ENCODE measurements at places on chromosomes 12 and 14.

DNA sequence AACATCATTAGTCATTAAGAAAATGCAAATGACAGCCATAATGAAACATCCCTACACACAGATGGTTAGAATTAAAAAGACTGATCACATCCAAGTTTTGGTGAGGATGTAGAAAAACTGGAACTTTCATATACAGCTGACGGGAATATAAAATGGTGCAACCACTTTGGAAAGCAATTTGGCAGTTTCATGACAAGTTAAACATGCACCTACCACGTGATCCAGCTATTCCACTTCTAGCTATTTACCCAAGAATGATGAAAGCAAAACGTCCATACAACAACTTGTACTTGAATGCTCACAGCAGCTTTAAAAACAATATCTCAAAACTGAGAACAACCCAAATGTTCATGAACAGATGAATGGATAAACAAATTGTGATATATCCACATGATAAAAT, 77.9 kb upstream of the AVPR1A start:
- no peak for DNase-seq

GRCh38 chr12:69497308-69498026, 27.3 kb downstream of the FRS2 start:
- DNase-seq, result peak; percentile 22

GRCh38 chr14:32703183-32703621, 235.5 kb upstream of the NPAS3 start:
- no peak for DNase-seq

- DNase-seq, result no peak
These were observed 2.6 kb downstream of the PPP2R5C start for GRCh38 chr14:101763941-101764709.

DNA sequence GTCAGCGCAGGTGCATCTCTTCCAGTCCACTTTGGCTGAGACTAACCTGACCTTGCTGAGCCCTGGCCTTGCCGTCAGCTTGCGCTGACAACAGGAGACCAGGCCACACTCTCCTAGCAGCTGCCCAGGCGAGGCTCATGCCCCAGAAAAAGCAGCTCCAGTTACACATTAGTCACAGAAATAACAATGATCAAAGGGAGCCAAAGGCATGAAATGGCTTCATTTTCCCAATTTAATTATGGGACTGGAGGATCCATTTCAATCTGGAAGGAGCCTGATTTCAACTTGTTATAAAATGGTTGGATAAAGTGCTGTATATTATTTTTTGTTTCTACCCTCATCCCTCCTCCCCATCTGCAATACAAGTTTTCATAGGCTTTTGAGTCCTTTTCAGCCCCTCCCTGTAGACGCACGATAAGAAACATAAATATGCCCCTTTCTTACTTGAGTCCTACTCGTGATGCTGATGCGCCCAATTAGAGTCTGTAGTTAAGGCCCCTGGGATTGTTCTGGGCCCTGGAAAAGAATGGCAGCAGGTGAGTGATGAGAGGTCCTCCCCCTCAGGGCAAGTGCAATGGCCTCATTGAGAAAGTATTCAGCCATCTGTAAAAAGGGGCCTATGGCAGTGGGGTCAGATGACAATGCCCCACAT, 376.0 kb downstream of the C12orf75 start:
- no peak for DNase-seq

DNA sequence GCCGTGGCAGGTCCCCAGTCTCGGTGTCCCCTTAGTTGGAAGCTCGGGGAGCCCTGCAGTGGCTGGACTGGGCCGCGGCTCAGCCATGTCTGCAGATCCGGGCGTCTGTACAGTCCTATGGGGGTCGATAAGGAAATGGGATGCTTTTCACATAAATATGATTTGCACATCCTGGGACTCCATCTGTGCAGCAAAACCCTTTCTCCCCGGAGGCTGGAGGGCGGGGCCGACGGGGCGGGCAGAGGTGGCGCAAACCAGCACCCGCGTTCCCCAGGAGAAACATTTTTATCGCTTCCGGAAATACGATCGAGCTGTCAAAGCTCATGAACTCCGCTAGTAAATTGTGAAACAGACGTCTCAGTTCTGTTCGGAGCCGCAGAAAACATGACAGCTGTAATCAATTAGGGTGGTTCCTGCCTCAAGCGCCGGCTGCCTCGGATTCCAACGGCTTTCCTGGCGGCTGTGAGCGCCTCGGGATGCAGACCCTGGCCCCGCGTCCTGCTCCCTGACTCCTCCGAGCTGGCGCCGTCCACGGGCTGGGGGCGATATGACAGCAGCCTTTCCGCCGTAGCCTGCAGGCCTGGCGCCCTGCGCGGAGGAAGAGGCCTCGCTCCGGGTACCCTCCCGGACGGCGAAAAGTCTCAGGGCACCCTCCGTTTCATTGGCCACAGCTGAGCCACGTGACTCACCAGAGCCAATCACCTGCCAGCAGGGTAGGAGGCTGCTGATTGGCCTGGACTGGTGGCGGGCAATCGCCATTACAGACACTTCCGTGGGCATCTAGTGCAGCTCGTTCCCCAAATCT, 23.0 kb downstream of the DIO3 start:
- DNase-seq, result no peak

DNA sequence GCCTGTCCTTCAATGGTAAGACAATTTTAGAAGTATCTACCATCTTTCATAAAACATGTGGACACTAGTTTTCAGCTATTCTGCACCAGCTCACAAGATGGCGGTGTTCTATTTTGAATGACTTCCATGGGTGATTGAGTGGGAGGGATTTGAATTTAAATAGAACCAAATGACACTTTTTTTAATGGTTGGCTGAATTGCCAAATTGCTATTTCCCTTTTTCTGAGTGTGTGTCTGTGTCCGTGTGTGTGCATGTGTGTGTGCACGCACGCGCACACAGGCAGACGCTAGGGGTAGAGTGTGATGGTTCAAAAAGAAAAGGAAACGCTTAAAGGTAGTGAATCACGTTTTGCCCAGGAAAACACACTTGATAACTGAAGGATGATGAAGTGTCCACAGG, 362.6 kb downstream of the DAD1 start:
- peak; percentile 29 for DNase-seq

- DNase-seq, result no peak
These were observed 64.6 kb downstream of the SUSD6 start for GRCh38 chr14:69675877-69676416.

GRCh38 chr14:24310646-24311604, at the start of gene LTB4R:
LTB4R (plus strand) TSS chr14:24311502; CDS start chr14:24315652, 4,150 bp downstream.
- DNase-seq, result peak; percentile 77

DNA sequence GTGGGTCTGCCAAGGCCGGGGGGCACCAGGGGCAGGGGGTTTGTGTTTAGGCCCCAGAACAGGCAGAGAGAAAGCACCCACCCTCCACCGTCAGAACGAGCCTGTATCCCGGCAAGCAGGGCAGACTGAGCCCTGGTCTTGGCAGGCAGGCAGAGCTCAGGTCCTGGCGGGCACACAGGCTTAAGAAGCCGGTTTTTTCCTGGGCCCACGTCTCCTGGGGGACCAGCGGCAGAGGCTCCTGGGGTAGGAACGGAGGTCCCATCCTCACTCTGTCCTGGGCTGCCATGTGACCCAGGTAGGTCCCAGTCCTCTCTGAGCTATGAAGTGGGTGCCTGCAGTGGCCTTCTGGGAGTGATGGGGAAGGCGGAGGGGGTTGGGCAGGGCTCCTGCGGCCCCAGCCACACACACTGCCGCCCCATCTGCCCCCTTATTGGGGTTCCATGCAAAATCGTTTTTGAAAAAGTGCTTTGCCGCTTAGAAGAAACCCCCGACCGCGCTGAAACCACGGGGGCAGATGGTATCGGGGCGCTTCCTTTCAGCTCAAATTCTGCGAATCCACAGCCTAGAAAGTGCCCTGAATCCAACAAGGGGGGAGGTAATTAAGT, 24.2 kb downstream of the SH2B3 start:
- peak; percentile 85 for DNase-seq

DNA sequence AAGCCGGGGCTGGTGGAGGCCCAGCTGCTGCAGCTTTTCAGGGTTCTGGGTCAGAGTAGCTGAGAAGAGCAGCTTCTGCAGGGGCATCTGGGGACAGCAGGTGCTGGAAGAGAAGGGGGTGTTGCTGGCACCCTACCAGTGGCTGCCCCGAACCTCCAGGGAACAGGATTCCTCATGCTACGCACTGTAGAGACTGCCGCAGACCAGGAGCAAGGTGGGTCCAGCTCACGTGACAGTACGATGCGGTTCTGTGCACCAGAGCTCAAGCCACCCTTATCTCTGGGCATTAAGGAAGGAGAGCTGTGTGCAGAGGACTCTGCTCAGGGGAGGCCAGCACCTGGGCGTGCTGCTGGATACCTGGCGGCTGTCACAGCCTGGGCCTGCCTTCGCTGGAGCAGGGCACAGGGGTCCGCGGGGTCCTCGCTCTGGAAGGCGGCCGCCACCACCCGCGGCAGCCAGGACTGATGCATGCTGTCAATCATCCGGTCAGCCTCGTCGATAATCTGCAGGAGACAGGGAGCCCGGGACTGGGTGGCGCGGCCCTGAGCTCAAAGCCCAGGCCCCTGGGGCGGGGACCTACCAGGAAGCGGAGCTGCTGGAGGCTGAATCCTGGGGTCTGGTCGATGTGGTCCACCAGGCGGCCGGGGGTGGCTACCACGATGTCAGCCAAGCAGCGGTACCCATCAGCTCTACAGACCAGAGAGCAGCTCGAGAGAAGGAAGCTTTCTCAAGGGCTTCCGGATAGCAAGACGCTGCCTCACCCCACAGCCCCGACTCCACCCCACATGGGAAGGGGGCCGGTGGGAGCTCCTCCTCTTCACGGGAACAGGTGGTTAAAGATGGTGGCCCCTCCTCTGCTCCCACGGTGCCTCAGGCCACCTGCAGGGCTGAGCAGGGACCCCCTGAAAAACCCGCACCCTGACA, 2.9 kb downstream of the DDX51 start:
- no peak for DNase-seq

- DNase-seq, result peak; percentile 62
These were observed at the start of gene MMP17 for GRCh38 chr12:131827961-131828534. MMP17 (plus strand) TSS chr12:131828393; CDS start chr12:131828495, 102 bp downstream.

GRCh38 chr12:113397497-113398197, 6.0 kb downstream of the SDS start:
- DNase-seq, result no peak

DNA sequence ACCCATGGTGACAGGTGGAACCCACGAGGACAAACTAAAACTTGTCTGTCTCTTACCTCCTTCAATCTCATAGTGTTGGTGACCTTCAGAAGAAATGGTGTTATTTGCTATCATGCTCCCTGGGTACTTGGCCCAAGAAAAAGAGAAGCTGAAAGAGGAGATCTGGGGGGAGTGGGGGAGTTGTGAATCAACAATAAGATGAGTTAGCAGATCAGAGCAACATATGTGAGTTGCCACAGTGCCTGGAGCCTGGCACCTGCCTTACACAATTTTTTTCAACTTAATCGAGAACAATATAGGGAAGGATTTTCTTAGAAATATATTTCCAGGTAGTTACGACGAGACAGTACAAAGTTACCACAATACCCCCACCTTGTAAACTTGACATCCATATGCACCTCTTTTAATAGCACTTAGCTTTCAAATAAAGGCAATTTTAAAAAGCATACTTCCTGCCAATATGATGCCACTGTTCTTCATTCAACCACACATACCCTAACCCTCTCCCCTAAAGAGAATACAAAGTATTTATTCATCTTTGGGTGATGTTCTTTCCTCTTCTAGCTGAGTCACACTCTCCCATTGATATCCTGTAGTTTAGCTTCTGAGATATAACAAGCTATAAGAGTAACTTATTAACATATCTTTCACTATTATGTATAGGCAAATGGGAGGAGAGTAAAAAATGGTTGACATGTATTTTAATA, 424.1 kb upstream of the OR4E1 start:
- DNase-seq, result peak; percentile 34

DNA sequence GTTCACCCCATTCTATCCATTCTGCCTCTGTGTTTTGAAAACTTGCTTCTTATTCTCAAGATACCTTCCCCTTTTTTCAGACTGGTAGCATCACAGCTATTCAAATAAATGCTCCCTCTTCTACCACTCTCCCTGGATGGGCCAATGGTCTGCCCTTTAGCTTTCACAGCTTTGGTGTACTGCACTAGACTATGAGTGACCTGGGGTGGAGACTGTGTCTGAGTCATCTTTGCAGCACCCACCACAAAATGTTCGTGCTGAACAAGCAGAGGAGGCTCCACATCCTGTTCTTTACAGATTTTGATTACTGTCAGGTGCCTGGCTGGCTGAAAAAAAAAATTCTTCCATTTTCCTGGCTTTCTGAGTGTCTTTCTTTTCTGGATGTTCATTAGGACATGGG, 1104.1 kb upstream of the TMEM132C start:
- DNase-seq, result peak; percentile 63

DNA sequence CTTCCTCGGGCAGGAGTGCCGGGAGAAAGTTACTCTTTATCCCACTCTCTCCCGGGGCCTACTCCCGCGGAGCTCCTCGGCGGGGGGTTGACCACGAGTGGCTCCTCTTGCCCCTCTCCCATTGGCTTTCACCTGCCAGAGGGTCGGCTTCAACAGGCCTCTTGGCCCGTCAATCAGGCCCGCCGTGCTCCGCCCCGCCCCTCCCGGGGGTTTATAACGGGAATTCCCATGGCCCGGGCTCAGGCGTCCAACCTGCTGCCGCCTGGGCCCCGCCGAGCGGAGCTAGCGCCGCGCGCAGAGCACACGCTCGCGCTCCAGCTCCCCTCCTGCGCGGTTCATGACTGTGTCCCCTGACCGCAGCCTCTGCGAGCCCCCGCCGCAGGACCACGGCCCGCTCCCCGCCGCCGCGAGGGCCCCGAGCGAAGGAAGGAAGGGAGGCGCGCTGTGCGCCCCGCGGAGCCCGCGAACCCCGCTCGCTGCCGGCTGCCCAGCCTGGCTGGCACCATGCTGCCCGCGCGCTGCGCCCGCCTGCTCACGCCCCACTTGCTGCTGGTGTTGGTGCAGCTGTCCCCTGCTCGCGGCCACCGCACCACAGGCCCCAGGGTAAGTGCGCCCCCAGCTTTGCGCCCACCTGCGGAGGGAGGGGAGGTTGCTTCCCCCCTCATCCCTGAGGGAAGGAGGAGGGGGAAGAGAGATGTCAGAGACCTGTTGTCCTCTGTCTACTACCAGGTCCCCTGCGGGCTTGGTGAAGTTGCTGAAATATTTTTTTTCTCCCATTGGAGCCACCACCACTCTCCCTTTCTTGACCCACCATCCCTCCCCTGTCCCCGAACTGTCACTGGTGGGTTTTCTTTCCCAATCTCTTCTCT, at the start of gene SMOC1:
Gene SMOC1, plus strand, starts transcription at position 242 of the 869 bp plus-strand sequence. Its CDS starts 263 bp downstream, at position 505.
- no peak for DNase-seq

GRCh38 chr12:50984586-50985298, 32.4 kb downstream of the HIGD1C start:
- DNase-seq, result no peak
